Stimulated activated CD4-positive, alpha-beta T cell treated with anti-CD3 and anti-CD28 coated beads, TNF-alpha, amount 100 ng/mL, for 4 hours (primary cell): ENCODE measurements at places on chromosomes 3 and 15.

GRCh38 chr3:133992381-133992780 lies 37.3 kb downstream of the SLCO2A1 start:
- no peak for DNase-seq

- DNase-seq = no peak
These were observed 3.7 kb upstream of the NGRN start for GRCh38 chr15:90261811-90262210.

DNA sequence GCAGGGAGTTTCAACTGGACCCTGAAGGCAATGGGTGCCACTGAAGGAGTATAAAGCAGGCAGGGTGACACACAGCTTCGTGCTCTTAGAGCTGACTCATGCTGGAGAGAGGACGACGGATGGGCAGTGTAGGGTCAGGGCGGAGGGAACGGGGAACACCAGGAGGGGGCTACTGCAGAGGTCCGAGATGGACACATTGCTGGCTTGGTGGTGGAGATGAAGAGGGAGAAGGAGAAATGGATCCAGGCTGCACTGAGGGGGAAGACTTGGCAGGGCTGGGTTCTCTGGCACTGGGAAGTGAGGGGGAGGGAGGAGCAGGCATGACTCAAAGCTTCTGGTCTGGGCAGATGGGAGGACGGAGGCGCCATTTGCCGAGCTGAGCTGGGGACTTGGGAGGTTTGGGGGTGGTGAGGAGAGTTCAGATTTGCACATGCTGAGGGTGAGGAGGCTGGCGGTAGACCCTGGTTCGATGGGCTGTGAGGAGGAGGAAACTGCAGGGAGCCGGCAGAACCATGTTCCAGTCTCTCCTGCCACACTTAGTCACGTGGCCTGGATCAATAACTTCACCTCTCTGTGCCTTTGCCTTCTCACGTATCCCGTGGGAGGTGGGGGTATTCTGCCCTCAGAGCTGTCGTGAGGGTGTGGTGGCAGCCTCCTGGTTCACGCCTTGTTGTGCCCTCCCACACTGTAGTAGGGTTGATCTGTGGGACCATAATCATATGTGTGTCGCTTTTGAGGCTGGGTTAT lies 4.6 kb upstream of the KCTD6 start:
- DNase-seq = no peak

- DNase-seq = no peak
These were observed 535.1 kb upstream of the NR2F2 start for GRCh38 chr15:95795386-95795785.

GRCh38 chr3:12427551-12427950 lies 56.7 kb upstream of the TSEN2 start:
- no peak for DNase-seq

GRCh38 chr3:124532071-124532470 lies 198.2 kb upstream of the UMPS start:
- no peak for DNase-seq

DNA sequence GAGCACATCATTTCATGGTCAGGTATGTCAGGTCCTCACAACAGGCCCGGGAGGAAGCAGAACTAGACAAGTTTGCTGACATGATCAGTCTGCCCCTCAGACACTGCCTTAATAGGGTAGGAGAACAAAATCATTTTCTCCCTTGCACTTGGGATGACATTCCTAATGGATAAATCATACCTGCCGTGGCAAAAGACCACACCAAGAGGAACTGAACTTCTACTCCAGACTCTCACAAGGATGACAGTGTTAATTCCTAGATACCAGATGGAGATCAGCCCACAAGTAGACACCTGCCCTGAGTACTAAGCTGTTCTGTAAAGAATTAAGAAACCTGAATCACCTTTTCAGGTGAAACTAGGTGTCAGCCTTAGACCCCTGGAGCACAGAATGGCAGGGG lies 19.5 kb downstream of the SIAH2 start:
- DNase-seq = no peak

- DNase-seq = no peak
These were observed 110.1 kb upstream of the LPP start for GRCh38 chr3:188043891-188044290.

DNA sequence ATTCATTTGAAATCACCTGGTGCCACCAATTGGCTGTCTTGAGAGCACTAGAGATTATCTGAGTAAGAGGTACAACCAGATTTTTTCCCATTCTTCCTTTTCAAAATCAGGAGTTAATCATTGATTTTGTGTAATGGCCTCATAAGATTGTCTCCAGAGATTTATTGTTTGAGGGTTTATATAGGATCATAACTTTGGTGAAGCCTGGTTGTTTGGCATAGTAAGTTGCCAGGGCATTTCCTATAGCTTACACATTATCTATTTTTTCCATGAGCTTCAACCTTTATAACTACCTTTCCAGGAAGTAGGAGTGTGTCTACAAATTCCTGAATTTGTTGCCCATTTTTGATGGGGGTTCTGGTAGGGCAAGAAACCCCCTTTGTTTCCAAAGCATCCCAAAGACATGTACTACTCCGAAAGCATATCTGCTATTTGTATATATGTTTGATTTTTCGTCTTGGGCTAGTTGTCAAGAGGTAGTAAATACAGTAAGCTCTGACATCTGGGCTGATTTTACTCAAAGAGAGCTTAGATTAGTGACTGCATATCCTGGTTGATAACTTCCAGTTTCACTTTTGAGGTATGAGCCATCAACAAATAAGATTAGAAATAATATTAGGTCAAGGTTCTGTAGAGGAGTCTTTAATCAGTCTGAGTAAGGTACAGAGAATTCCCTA lies 11.7 kb upstream of the PRR23B start:
- DNase-seq = no peak

- no peak for DNase-seq
These were observed 72.0 kb downstream of the TFG start for GRCh38 chr3:100781301-100781700.
